ENCODE measurements at places on chromosomes 5 and 9.
A peak's percentile ranks its signal among the peaks of the same experiment; 100 is the strongest.

DNA sequence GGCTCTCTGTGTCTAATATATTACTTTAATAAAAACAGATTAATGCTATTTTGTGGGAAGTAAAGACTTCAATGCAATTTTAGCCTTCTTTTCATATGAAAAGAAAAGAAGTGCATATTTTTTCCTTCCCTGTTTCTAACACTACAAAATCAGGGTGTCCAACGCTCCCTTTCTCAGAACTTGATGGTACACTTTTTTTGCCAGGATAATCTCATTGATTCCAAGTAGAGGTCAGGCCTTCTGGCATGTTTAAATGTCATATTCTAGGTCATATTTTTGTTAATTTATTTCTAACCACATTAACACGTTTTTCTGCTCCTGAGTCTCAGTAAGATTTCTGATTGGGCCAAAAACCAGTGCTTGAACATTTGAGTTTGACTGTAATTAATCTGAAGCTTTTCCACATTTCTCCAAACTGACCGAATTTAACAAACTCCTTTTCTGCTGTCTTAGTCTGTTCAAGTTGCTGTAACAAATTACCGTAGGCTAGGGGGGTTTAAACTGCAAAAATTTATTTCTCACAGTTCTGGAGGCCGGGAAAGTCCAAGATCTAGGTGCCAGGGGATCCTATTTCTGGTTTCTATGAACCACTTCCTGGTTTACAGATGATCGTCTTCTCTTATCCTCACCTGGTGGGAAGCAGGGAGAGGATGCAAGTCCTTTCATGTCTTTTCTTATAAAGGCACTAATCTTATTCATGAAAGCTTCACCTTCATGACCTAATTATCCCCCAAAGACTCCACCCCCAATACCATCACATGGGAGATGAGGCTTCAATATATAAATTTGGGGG is 63.2 kb upstream of the ELL2 start:
- DNase-seq, result no peak

- peak; percentile 55 for DNase-seq
These were observed 41.7 kb downstream of the TMEM167A start for GRCh38 chr5:83035373-83036100.

DNA sequence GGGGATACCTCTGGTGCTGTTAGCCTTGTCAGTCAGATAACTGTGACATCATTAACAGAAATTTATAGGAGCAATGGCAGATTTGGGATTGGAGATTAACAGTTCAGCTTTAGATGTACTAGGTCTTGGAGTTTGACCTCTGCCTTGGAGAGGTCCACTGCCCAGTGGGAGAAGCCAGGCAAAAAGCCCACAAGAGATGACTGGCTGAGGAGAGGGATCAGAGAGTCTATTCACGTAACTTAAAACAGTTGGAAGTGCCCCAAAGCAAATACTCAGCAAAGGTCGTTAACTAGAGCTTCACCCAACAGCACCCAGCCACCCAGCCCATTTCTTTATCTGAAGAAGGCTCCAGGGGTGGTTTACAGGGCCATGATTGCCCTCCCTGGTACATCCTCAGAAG is 232.7 kb upstream of the PPP1R2B start:
- DNase-seq, result no peak

DNA sequence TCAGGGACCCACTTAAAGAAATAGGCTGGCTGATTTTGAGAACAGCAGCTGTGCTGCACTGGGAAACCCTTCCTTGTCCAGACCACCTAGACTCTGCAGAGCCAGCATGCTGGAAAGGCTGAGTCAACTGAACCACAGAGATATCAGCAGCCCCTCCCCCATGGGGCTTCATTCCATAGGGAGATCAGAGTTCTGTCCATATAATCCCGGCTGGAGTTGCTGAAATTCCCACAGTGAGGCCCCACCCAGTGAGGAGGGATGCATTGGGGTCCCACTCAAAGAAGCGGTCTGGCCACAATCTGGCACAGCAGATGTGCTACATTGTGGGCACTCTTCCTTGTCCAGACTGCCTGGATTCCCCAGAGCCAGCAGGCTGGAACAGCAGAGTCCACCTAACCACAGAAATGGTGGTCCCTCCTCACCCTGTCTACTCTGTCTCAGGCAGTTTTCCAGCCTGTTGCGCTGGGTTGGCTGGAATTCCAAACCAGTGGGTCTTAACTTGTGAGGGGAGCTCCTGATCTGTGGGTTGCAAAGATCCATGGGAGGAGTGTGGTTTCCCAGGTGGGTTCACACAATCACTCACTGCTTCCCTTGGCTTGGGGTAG is 127.1 kb downstream of the RNF180 start:
- DNase-seq, result no peak

- no peak for DNase-seq
These were observed at the start of gene SV2C for GRCh38 chr5:76082772-76083554. TSS of gene SV2C (plus strand) at chr5:76083383. CDS start at chr5:76131751, 48,368 bp downstream.

GRCh38 chr5:160266752-160267345 is 37.5 kb downstream of the FABP6 start:
- no peak for DNase-seq

DNA sequence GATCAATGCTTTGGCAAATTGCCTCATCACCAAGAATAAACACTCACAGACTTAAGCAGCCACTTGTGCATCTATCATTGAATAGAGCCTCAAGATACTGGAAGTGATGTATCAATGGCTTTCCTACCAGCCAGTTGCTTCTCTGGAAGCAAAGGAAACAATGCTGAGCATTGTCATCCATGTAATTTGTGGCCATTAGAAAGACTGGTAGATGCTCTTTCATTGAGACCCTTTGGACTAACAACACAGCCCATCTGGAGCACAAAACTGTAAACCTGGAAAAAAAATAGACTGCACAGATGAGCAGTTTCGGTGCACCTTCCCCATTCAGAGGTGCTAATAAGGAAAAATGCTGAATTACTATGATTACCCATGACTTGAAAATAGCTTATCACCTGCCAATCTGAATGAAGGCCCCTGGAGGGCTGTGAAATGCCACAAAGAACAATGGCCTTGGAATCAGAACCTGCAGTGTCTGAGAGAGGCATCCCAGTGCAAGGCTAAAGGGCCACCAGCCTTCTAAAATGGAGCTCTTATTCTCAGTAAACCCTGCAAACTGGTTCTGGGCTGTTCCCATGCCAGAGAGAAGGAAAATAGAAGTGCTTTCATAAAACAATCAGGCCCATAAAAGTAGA is 127.5 kb downstream of the RFK start:
- no peak for DNase-seq

GRCh38 chr9:87141124-87141523 is 193.8 kb upstream of the GAS1 start:
- no peak for DNase-seq

- peak; percentile 56 for DNase-seq
These were observed 16.0 kb downstream of the SLC22A5 start for GRCh38 chr5:132385326-132386105.

DNA sequence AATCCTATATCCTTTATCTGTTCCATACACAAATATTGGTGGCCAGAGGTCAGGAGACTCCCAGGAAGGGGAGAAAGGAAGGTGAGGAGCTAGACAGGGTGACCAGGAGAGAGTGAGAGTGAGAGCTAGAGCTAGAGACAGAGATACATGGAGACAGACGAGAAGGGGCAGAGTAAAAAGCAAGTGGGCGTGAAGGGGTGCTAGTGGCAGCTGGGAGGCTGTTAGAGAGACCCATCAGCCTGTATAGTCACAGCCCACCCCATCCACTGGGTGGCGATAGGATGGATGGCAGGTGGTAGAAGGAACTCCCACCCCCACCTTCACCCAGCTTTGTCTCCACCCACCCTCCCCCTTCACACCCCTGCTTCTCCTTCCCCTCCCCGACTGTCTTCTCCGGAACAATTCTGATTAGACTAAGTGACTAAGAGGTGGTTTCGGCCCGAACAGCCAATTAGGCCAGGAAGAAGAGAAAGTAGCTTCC is 32.8 kb downstream of the PCDH1 start:
- DNase-seq, result no peak

DNA sequence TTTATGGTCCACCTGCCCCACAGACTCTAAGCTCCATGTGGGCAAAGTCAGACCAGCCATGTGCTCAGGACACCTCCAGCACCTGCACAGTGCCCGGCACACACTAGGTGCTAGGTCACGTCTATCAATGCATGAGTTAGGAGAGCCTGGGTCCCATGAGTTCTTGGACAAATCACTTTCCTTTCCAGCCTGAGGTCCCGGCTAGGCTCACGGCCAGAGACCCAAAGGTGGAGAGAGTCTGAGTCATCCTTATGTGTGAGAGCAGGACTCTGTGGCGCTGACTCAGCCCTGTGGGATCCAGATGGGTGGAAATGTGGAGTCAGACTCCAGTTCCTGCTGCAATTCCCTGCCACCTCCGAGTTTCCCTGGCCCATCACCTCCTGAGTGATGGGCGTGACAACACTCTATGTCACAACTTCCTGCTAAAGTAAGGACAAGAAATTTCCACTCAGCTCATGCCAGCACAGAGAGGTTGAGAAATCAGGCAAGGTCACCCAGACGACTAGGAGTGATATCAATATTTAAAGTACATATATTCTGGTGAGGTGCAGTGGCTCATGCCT is 2.5 kb upstream of the ST6GALNAC4 start:
- DNase-seq, result no peak

GRCh38 chr5:167759057-167759821 is 532.2 kb upstream of the WWC1 start:
- no peak for DNase-seq

DNA sequence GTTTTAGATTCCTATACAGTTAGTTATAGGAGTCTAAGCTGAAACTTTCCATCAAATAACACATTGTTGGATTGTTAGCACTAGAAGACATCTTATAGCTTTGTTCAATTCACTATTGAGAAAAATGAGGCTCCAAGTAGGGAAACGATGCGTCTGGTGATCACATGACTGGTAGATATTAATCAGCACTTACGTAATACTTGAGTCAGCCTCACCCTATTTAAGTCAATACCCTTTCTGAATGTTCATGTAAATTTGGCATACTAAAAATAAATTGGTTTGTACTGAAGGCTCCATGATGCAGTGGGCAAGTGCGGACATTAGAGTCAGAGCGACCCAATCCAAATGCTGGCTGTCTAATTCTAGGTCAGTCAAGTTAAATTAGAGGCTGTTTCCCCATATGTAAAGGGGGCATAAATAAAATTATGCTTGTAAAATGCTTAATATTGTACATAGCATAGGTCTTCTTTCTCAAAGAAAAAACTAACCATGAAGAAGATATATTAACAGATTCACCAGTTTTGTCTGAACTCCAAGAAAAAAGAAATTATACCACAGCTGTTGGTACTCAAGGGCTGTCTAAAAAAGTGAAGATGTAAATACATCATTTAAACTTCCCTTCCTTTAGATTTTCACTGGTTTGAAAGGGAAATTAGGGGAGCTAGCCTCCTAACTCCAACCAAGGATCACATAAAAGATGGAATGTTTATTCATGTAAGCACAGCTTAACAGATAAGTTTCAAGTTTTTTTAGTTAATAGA is 406.6 kb upstream of the TLE4 start:
- no peak for DNase-seq

DNA sequence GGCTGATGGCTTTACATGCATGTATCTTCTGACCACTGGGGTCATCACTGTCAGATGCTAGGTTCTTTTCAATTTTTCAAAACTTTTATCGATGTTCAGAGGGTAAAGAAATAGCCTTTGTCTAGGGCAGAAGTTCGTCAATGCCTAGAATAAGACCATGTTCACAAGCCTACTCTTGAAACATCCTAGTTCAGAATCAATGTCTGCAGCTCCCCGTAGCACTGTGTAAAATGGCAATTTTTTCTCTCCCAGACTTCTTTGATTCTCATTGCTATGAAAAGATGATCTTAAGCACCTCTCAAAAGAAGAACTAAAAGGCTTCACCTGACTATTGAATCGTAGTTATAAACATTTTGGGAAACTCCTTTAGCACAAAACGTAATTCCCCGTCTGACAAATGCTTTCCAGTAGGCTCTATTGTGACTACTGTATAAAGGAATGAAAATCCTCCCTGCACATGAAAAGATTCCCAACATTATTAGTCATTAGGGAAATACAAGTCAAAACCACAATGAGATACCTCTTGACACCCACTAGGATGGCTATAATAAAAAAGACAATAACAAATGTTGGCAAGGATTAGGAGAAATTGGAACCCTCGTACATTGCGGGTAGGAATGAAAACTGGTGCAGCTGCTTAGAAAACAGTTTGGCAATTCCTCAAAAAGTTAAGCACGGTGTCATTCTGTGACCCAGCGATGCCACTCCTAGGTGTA is 263.5 kb downstream of the ARHGAP26 start:
- DNase-seq, result no peak

DNA sequence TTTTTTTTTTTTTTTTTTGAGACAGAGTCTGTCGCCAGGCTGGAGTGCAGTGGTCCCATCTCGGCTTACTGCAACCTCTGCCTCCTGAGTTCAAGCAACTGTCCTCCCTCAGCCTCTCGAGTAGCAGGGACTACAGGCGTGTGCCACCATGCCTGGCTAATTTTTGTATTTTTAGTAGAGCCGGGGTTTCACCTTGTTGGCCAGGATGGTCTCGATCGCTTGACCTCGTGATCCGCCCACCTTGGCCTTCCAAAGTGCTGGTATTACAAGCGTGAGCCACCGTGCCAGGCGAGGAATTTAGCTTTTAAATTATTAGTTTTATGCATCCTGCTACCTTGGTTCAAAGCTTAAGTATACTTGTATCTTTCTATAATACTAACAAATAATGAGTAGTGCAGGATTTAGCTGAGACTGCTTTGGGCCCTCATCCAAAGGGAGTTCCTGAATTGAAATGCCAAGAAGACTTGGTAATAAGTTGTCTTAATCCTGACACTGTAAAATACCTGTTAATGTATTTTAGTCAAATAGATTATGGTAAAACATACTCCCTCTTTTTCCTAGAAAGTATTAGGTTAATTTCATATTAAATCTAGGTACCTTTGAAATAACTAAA is 5.0 kb downstream of the CDC42SE2 start:
- DNase-seq, result peak; percentile 20

DNA sequence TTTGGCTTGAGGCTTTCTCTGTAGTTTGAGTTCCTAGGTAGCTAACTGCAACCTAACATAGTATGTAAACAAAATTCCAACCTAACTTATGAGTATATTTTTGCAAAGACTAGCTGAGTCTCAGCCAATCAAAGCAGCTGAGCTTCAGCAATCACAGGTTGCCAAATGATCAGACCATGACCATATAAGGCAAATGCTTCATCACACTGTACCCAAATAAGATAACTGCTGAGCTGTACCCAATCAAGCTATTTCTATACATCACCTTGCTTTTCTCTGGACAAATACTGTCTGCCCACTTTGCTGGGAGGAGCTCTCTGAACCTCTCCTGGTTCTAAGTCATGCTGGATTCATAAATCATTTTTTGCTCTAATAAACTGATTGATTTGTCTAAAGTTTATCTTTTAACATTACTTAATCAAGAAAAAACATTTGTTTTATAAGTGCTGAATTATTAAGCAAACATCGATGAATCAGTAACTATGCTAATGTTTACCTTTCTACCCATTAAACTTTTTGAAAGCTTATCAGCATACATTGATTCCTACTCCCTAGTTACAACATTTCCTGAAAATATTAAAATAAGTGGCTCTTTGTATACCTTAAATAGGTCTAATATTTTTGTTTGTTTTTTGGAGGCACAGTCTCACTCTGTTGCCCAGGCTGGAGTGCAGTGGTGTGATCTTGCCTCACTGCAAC is 129.7 kb upstream of the PCA3 start:
- no peak for DNase-seq

GRCh38 chr5:107451028-107451427 is 219.7 kb downstream of the EFNA5 start:
- DNase-seq, result no peak

All from hindlimb muscle (tissue), 1 donor.